ENCODE measurements at places on chromosomes 7 and 10.
A peak's percentile ranks its signal among the peaks of the same experiment; 100 is the strongest.

DNA sequence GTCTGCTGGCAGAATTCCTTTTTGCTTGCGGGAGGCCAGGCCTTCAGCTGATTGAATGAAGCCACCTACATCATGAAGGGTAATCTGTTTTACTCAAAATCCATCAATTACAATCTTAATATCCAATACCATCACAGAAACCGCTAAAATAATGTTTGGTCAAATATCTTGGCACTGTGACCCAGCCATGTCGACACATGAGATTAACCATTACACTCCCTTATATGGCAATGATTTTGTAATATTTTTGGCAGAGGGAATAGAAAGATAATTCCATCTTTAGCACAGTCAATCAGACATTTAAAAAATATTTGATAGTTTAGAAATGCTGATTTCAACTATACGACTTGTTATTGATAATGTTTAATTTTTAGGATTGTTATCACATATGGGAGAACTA is 36.5 kb upstream of the SLC39A12 start:
- H3K4me3 ChIP-seq = no peak overlapping the region
- no peak overlapping the region for H3K27ac ChIP-seq
- H3K36me3 ChIP-seq = no peaks in the 10 kb centered on the region
- DNase-seq = no peak

DNA sequence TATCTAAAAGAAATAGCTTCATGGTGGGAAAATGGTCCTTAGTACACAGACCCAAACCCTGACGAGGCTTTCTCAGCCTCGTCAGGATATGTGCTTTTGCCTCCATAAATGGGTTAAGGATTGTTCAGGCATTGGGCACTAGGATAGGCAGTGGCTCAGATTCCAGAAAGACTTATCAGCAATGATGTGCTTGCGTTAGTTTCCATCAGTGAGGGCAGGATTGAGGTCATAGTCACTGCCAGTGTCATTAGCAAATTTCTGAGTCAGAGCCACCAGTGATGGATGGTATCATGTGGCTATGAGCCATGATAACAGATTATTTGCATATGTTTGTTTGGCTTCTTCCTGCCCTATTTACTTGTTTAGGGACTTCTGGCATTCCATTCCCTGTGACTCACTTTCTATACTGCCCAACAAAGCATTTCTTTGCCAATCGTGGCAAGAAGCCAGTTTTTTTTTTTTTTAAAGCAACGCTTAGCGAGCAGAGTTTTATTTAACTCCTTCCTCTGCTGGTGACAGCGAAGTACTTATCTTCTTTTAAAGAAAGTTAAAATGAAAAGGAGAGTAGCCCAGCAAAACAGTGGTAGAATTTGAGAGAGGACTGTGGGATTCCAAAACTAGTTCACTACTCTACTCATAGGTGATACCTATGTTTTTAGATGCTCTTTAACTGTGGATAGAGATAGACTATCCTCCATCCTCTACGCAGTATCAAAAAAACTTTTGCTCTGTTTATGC is 44.4 kb downstream of the MYPN start:
- DNase-seq = peak; percentile 50
- no peaks in the 10 kb centered on the region for H3K27me3 ChIP-seq
- H3K4me3 ChIP-seq = peak overlapping the region; percentile 39
- H3K27ac ChIP-seq = peak overlapping the region; percentile 46

GRCh38 chr7:131747658-131748232 is 191.3 kb upstream of the PODXL start:
- DNase-seq = no peak
- H3K27me3 ChIP-seq = no peaks in the 10 kb centered on the region
- no peaks in the 10 kb centered on the region for H3K4me1 ChIP-seq

DNA sequence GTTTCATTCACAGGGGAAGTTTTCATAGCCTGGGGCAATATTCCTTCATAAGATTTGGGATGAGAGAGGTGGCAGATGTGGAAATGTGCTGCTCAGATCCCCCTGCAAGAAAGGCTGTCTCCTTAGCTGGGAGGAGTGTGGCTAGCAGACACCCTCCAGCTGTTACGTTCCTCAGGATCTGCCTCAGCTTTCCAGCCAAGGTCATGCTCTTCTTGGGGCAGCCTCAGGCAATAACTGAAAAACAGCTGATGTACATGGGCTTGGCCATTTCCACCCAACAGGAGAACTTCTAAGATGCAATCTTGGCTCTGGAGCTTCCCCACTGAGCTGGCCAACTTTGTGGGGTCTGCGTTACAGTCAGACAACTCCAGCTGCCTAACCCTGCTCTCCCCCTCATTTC is 51.3 kb upstream of the SEPTIN7 start:
- H3K4me3 ChIP-seq = no peak overlapping the region
- no peak overlapping the region for H3K27ac ChIP-seq
- no peak for DNase-seq
- H3K36me3 ChIP-seq = no peaks in the 10 kb centered on the region

- H3K27me3 ChIP-seq = no peaks in the 10 kb centered on the region
- H3K27ac ChIP-seq = no peak overlapping the region
- no peaks in the 10 kb centered on the region for H3K4me1 ChIP-seq
- no peaks in the 10 kb centered on the region for H3K36me3 ChIP-seq
These were observed 42.6 kb downstream of the RSBN1L start for GRCh38 chr7:77738871-77739270.

- H3K4me1 ChIP-seq = no peaks in the 10 kb centered on the region
- no peak for DNase-seq
- H3K27me3 ChIP-seq = no peaks in the 10 kb centered on the region
- H3K36me3 ChIP-seq = no peaks in the 10 kb centered on the region
- H3K27ac ChIP-seq = no peak overlapping the region
These were observed 40.6 kb upstream of the ZEB1 start for GRCh38 chr10:31278279-31278941.

GRCh38 chr7:101650579-101651081 is 21.5 kb upstream of the MYL10 start:
- no peak for DNase-seq
- no peaks in the 10 kb centered on the region for H3K4me1 ChIP-seq
- H3K27ac ChIP-seq = no peak overlapping the region
- no peaks in the 10 kb centered on the region for H3K27me3 ChIP-seq

- no peaks in the 10 kb centered on the region for H3K36me3 ChIP-seq
- H3K27ac ChIP-seq = no peak overlapping the region
- H3K4me1 ChIP-seq = no peaks in the 10 kb centered on the region
- no peak overlapping the region for H3K4me3 ChIP-seq
- H3K27me3 ChIP-seq = no peaks in the 10 kb centered on the region
These were observed 228.5 kb upstream of the NEBL start for GRCh38 chr10:21125471-21126228.

GRCh38 chr10:17134737-17135260 is 5.2 kb upstream of the CUBN start:
- no peak overlapping the region for H3K27ac ChIP-seq
- H3K4me3 ChIP-seq = no peak overlapping the region
- H3K27me3 ChIP-seq = no peaks in the 10 kb centered on the region
- no peaks in the 10 kb centered on the region for H3K36me3 ChIP-seq

DNA sequence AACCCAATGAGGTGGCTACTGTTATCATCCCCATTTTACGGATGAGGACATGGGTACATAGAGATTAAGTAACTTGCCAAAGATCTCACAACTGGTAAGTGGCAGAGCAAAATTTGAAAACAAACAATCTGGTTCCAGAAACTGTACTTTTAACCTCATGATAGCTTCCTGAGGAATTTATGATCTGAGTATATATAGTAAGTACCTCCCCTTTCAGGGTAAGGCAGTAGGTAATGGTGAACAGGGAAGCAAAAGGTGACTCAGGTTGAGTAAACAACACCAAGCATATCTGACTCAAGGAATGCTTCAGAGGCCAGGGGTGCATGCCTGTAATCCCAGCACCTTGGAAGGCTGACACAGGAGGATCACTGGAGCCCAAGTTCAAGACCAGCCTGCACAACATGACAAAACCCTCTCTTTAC is 21.1 kb downstream of the KLLN start:
- H3K27ac ChIP-seq = no peak overlapping the region
- H3K4me3 ChIP-seq = no peak overlapping the region
- H3K36me3 ChIP-seq = no peaks in the 10 kb centered on the region
- no peak for DNase-seq

- H3K4me1 ChIP-seq = no peaks in the 10 kb centered on the region
- H3K27ac ChIP-seq = no peak overlapping the region
- H3K4me3 ChIP-seq = no peak overlapping the region
- no peaks in the 10 kb centered on the region for H3K27me3 ChIP-seq
- DNase-seq = no peak
These were observed 77.2 kb downstream of the CH25H start for GRCh38 chr10:89129911-89130310.

DNA sequence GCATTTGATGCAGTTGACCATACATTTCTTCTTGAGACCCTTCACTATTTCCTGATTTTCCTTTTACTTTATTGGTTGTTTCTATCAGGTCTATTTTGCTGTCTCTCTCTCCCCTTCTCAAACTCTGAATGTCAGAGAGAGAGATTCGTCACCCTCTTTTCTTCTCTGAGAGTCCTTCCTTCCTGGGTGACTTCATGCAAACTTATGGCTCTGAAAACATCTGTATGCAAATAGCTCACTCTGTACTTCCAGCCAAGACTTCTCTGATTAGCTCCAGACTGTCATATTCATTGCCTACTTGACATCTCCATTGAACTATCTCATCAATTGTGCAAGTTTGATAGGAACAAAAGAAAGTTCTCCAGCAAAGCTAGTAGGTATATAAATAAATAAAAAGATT is 191.7 kb upstream of the KLF6 start:
- H3K4me3 ChIP-seq = no peak overlapping the region
- no peaks in the 10 kb centered on the region for H3K4me1 ChIP-seq
- no peaks in the 10 kb centered on the region for H3K27me3 ChIP-seq
- no peak for DNase-seq
- H3K36me3 ChIP-seq = no peaks in the 10 kb centered on the region

GRCh38 chr10:11535346-11535959 is 76.0 kb downstream of the USP6NL start:
- DNase-seq = no peak
- no peak overlapping the region for H3K27ac ChIP-seq
- H3K4me3 ChIP-seq = no peak overlapping the region
- H3K36me3 ChIP-seq = no peaks in the 10 kb centered on the region
- H3K27me3 ChIP-seq = no peaks in the 10 kb centered on the region

DNA sequence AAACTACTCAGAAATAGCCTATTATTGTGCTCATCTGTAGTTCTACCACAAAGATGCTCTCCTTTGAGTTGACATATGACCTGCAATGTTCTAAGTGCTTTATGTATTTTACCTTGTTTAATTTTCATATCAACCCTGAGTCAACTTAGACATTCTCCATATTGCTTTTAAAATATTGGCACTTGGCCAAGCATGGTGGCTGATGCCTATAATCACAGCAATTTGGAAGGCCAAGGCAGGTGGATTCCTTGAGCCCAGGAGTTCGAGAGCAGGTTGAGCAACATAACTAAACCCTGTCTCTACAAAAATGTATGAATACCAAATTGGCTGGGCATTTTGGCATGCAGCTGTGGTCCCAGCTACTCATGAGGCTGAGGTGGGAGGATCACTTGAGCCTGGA is 50.6 kb downstream of the PRKG1 start:
- DNase-seq = no peak
- H3K27ac ChIP-seq = no peak overlapping the region
- H3K27me3 ChIP-seq = no peaks in the 10 kb centered on the region
- H3K4me1 ChIP-seq = no peaks in the 10 kb centered on the region
- no peak overlapping the region for H3K4me3 ChIP-seq

GRCh38 chr10:95660283-95660682 is 3.8 kb upstream of the ALDH18A1 start:
- peaks cover 8% of the 10 kb centered on the region for H3K36me3 ChIP-seq
- H3K4me1 ChIP-seq = no peaks in the 10 kb centered on the region
- no peaks in the 10 kb centered on the region for H3K27me3 ChIP-seq
- no peak overlapping the region for H3K4me3 ChIP-seq
- no peak for DNase-seq
- H3K27ac ChIP-seq = no peak overlapping the region

GRCh38 chr10:93390306-93391090 is 91.6 kb downstream of the MYOF start:
- no peak for DNase-seq
- H3K36me3 ChIP-seq = no peaks in the 10 kb centered on the region
- H3K27me3 ChIP-seq = no peaks in the 10 kb centered on the region
- H3K4me3 ChIP-seq = no peak overlapping the region
- H3K4me1 ChIP-seq = no peaks in the 10 kb centered on the region

DNA sequence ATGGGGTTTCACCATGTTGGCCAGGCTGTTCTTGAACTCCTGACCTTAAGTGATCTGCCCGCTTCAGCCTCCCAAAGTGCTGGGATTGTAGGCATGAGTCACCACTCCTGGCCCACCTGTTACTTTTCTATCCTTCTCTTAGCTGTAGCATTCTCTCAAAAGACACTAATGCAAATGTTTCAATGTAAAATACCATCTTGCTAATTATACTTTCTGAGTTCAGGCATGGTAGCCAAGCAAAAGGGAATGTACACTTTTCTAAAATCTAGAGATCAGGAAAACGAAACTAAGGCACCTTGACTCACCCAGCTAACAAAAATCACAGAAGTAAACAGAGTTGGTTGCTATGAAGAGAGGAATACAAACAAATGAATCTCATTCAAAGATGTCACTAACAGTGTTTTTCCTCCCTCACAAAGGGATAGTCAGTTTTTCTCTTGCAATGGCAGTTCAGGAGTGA is 401.0 kb upstream of the NRP1 start:
- H3K27ac ChIP-seq = no peak overlapping the region
- no peaks in the 10 kb centered on the region for H3K4me1 ChIP-seq
- H3K27me3 ChIP-seq = no peaks in the 10 kb centered on the region
- DNase-seq = no peak

GRCh38 chr10:60894786-60895185 is 49.2 kb downstream of the RHOBTB1 start:
- H3K27ac ChIP-seq = no peak overlapping the region
- H3K27me3 ChIP-seq = no peaks in the 10 kb centered on the region
- no peak for DNase-seq
- H3K4me3 ChIP-seq = no peak overlapping the region

- no peak overlapping the region for H3K4me3 ChIP-seq
- H3K27ac ChIP-seq = no peak overlapping the region
- DNase-seq = no peak
- no peaks in the 10 kb centered on the region for H3K36me3 ChIP-seq
- no peaks in the 10 kb centered on the region for H3K4me1 ChIP-seq
These were observed 69.4 kb downstream of the NOC3L start for GRCh38 chr10:94293354-94293753.

All from H1 (cell line).